Stimulated activated CD4-positive, alpha-beta T cell treated with anti-CD3 and anti-CD28 coated beads, TNF-alpha, amount 100 ng/mL, for 4 hours (primary cell): ENCODE measurements at places on chromosomes 11 and 22.

- DNase-seq, result no peak
Observed at GRCh38 chr11:66317723-66318599, 1.1 kb upstream of the CD248 start.

GRCh38 chr11:22539821-22540256, 85.8 kb downstream of the FANCF start:
- DNase-seq, result no peak

- DNase-seq, result no peak
Observed at GRCh38 chr22:40202225-40202944, 24.7 kb downstream of the TNRC6B start.

DNA sequence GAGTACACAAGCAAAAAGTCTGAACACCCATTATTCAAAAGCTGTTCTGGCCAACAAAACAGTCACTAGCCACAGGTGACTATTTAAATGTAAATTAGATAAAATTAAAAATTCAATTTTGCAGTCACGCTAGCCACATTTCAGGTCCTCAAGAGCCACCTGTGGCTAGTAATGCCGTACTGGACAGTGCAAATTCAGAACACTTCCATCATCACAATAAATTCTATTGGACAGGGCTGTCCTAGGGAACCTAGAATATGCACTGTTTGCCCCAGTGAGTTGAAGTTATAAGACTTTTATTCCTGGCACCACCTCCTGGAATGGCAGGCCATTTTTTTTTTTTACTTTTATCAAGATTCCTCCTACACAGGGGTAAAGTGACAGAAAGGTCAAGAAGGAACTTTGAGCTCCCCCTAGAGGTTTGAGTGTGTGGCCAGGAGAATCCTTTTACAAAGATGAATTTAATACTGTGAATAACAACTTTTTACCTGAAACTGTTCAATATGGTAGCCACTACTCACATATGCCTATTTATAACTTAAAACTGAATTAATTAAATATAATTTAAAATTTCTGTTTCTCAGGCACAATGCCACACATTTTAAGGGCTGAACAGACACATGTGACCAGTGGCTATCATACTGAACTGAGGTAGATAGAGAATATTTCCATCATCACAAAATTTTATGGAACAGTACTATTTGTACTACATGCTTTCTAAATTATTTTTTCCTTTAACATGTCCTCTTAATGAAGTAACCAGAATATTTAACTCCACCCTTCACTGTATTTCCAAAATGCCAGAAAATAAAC, 6.5 kb downstream of the MSANTD2 start:
- no peak for DNase-seq

DNA sequence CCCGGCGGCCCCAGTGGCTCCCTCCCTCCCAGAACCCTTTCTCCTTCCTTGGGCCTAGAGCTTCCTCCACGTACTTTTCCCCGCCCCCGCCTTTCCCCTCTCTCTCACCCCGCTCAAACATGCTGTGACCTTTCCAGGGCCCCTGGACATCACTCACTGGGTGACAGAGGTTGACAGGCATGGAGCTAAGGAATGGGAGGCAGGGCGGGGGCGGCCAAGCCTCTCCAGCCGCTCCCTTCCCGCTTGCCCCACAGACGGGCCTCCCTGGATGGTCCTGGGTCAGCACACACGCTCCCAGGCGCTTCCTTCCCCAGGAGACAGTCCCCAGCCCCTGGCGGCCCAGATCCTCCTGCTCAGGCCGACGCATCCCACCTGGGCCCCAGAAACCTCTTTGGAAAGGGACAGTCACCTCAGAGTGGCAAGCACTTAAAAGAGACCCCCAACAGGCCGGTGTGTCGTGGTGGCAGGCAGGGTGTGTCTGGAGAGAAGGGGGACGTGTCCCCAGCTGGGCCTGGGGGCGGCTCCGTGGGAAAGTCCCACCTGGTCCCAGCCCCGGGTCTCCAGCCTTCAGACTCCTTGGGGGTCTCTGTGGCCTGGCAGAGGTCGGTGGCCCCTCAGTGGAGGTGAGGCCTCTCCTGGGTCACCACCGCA, 8.8 kb downstream of the H19 start:
- DNase-seq, result no peak

GRCh38 chr22:43876866-43877509, 14.7 kb upstream of the SULT4A1 start:
- no peak for DNase-seq

GRCh38 chr22:35582218-35582860, 34.8 kb downstream of the MB start:
- no peak for DNase-seq

DNA sequence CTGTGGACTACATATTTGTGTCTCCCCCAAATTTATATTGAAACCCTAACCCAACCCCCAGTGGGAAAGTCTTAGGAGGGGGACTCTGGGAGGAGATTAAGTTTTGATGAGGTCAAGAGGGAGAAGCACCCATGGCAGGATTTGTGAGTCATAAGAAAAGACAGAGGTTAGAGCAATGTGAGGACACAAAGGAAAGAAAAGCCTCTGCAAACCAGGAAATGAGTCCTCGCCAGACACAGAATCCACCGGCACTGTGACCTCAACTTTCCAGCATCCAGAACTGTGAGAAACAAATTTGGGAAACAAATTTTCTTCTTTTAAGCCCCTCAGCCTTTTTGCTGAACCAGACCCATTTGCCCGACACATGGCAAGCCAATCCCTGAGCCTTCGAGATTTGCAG, 397.0 kb downstream of the NTM start:
- DNase-seq, result no peak

DNA sequence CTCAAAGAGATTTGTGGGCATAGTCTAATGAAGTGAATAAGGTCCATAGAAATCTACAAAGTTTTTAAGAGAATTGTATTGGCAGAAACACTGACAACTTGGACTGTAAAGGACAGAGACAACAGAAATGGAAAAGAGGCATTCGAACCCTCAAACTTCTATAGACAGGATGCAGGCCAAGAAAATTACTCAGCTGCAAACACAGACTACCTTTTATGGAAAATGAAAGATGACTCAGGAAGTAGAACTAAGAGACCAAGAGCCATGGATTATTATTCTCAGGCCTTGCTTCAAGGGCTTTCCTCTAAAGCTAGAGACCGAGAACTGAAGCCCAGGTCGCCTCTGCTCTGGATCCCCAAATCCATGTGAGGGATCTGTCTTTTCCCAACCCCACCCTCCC, 3.8 kb upstream of the PELI3 start:
- no peak for DNase-seq

- DNase-seq, result no peak
Observed at GRCh38 chr11:87447606-87448005, 409.9 kb downstream of the TMEM135 start.

GRCh38 chr11:131600628-131601027, 230.2 kb downstream of the NTM start:
- no peak for DNase-seq

DNA sequence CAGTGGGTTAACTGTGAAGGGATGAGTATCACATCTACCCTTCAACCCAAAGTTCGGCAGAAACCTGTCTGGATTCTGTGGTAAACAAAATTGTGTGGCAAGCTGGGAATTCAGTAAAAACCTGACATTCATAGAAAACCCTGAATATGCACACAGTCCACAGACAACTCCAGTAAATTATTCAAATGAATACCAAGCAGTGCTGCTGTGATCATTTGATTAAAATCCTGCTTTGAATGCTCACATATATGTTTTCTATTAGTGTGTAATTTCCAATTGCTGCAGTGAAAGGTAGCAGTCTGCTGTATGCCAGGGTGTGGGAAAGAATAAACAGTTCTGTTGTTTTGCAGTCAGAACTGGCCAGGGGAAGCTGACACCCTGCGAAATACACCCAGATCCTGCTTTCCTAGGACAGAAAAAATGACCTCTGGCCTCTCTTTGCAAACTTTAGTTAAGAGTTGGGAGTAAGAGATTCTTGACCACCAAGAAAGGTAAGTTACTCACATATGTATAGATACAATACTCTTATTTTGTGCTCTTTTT, 217.8 kb downstream of the FAM76B start:
- no peak for DNase-seq

- DNase-seq, result no peak
Observed at GRCh38 chr11:124483422-124483821, 37.9 kb upstream of the OR8B8 start.

GRCh38 chr11:117690484-117691217, 106.4 kb downstream of the DSCAML1 start:
- no peak for DNase-seq

DNA sequence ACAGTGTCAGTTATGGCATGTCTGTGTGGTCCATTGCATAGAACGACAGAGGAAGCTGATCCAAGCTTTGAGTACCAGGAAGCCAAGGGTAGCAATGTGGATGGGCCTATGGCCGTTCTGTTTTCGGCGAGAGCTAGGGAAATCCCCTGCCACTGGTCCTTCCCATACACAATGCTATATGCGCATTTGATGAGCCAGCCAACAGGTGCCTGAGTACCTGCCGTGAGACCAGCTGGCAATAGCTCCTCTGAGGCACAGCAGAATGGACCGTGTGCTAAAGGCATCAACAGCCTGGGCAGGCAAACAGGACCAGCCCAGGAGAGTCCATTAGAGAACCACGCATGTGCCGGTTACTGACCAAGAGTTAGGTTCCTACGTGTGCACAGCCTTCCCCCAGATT, 753.0 kb downstream of the NTM start:
- DNase-seq, result no peak

DNA sequence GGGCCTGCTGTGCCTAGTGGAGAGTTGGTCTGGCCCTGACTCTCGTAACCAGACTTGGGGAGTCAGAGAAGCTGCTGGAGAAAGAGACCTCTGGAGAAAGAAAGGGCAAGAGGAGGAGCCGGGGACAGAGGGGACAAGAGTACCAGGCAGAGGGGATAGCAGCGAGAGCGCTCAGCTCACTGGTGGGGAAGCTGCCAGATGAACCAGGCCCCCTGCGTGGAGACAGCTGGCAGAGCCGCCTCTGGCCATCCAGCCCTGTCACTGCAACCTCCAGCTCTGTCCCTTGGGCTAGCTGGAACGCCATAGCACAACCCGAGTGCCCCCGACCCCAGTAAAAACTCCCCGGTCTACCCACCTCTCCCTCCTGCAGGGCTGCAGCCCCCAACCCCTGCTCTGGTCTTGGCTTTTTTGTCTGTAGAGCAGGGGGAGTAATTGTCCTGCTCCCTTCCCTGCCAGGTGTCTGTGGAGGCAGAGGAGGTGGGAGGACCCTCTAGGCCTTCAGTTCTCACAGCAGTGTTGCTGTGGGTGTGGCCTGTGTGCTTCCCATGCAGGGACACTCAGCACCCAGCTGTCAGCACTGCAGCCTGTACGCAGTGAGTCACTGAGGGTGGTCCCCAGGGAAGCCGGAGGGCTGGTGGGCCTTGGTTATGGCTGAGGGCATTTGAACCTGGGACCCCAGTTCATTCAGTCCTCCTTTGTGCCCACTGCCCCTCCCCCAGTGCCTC, 4.8 kb upstream of the SUN2 start:
- DNase-seq, result no peak

GRCh38 chr11:128424851-128425285, 162.5 kb downstream of the ETS1 start:
- DNase-seq, result no peak

DNA sequence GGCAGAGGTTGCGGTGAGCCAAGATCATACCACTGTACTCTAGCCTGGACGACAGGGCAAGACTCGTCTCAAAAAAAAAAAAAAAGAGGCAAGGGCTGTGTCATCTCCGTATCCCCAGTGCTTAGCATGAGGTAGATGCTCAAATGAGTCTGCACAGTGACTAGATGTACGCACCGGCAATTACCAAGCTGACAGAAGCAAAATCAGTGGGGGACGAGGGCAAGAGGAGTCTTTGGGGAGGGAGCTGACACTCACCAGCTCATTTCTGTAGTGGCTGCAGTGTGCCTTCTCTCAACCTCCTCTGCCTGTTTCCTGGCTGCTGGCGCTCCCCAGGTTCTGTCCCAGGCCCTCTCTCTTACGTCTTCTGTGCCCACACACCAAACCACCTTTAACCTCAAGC, 69.9 kb downstream of the PACSIN2 start:
- no peak for DNase-seq

GRCh38 chr11:121226415-121227263, 65.9 kb upstream of the SC5D start:
- DNase-seq, result no peak

- DNase-seq, result peak; percentile 17
Observed at GRCh38 chr11:76810151-76810853, 27.1 kb downstream of the TSKU start.

DNA sequence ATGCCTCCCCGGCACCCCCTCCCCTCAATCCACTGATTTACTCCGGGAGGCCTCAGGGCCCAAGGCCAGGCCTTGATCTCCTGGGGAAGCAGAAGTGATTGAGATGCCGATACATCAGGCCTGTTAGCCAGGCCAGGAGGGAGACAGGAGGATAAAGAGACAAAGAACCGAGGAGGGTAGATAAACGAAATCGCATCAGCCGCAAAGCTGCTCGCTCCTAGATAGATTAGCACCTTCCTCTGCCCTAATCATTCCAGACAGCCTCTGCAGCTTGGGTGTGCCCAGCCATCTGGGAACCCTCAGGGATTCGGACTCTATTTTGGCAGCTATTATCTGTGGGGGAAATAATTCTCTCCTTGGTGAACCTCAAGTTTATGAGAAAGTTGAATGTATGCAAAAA, 121.2 kb downstream of the ABTB2 start:
- DNase-seq, result no peak

- DNase-seq, result no peak
Observed at GRCh38 chr11:112525270-112525669, 264.6 kb upstream of the PLET1 start.

DNA sequence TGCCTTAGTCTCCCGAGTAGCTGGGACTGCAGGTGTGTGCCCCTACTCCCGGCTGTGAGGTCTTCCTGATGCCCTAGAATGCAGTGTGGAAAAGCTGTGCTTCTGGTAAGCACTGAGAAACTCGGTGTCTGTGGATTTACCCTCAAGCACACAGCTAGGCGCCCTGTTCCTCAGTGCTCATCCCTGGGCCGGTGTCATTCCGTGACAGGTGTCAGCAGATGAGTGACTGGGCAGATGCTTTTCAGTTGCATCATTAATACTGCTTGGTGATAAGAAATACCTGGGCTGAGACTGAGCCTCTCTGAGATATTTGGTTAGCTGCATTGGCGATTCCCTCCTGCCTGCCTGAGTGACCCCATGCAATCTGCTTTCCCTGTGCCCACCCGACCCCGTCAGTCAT, 21.8 kb downstream of the FAM118A start:
- no peak for DNase-seq

DNA sequence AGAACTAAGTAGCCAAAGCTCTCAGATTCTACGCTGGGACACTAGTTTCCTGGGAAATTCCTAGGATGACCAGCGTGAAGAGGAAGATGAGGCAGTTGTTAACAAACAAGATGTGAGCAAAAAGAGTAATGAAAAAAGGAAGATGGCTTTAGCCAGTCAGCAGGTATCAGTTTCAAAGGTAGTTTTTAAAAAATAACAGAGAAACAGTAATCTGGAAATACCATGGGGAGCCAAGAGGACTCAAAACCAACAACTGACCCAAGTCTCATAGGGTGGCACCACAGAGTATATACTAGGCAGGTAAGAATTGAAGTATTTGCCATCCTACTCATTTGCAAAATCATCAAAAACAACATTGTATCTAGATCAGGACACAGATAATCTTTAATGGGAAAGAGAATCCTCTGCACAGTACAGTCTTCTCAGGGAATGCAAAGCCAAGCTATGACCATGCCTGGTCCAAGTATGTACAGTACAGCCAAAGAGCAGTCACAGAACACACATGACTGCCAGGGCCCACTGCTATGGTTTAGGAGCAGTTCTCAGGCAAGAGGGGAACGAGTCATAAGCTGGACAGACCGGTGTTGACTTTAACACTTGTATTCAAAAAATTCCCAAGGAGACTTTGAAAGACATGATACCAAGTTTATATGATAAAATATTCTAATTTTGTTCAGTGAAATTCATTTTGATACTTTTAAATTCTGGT, 20.6 kb downstream of the MSANTD4 start:
- no peak for DNase-seq

GRCh38 chr11:24861440-24861839, 364.6 kb downstream of the LUZP2 start:
- no peak for DNase-seq
